ENCODE measurements at places on chromosomes 3 and 15.
A peak's percentile ranks its signal among the peaks of the same experiment; 100 is the strongest.

DNA sequence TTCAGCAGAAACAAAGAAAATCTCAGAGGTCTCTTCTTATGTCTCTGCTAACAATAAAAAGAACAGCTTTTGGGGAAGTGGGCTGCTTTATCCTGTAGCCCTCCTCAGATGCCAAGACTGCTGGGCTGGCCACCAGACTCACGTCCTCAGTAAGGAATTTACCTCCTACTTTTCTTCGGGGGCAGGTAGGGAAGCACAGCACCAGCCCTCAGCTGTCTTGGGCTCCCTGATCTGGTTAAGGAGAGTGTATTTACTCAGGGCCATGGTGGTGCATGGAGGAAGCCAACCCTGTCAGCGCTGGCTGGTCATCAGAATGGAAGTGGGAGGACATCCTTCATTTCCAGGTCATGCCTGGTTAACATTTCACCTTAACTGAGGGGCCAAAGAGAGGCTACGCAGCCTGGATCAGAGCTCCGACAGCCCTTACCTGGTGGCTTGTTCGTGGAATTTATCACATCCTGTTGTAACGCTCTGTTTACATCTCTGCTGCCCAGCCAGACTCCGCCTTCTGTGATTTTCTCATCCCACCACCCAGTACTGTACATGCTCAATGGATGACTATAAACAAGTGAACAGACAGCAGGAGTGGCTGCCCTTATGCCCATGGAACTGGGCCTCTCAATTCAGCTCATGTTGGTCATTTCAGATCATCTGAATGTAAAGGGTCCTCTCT, 108.3 kb downstream of the IGF2BP2 start:
- H3K4me3 ChIP-seq, result no peak overlapping the region
- H3K27ac ChIP-seq, result no peak overlapping the region
- no peaks in the 10 kb centered on the region for H3K36me3 ChIP-seq
- ATAC-seq, result no peak

DNA sequence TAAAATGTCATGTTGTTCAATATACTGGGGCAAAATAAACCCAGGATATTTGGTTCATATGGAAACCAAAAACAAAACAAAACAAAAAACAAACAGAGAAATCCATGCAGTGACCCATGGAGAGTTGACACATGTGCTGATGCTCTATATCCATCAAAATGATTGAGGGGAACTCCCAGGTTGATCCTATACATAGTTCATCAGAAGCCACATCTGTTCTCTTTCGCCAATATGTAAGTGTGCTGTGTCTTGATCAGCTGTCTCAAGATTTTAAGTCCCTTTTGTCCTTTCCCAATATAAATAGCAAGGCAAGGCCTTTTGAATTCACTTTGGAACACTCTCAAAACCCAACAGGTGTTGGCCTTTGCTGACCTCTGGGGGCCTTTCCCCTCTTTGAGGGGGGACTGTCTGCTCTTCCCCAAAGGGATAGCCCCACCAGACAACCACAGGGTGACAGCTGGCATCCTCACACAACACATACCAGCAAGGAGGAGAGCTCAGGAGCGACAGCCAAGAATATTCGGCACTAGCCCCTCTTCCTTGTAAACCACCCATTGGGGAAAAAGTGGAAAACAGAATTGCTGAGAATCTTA, 209.4 kb upstream of the CD96 start:
- H3K27ac ChIP-seq, result no peak overlapping the region
- H3K4me1 ChIP-seq, result no peaks in the 10 kb centered on the region
- no peak overlapping the region for H3K4me3 ChIP-seq

DNA sequence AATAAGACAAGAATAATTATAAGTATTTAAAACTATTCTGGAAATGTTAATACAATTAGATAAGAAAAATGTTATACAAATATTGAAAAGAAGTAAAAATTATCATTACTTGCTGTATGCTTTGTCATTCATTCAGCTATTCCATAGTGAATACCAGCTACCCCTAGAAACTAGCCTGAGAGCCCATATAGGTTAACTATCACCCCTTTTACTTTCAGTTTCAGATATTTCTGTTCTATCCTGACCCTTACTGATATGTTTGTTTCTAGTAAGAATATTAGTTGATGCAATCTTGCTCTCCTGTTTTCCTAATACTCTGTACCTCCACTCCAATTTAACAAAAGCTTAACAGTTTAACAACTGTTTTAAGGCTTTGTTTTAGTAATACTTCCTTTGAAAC, 31.6 kb downstream of the FAM227B start:
- H3K27me3 ChIP-seq, result no peaks in the 10 kb centered on the region
- no peak overlapping the region for H3K27ac ChIP-seq
- ATAC-seq, result no peak
- peaks cover 7% of the 10 kb centered on the region for H3K36me3 ChIP-seq
- H3K4me1 ChIP-seq, result no peaks in the 10 kb centered on the region

- peaks cover 25% of the 10 kb centered on the region for H3K4me1 ChIP-seq
- H3K36me3 ChIP-seq, result no peaks in the 10 kb centered on the region
- H3K27me3 ChIP-seq, result no peaks in the 10 kb centered on the region
- ATAC-seq, result no peak
Observed at GRCh38 chr3:188390343-188390718, 236.4 kb downstream of the LPP start.

GRCh38 chr3:195761123-195761566, 40.4 kb downstream of the MUC20 start:
- no peaks in the 10 kb centered on the region for H3K36me3 ChIP-seq
- H3K27ac ChIP-seq, result no peak overlapping the region
- H3K4me3 ChIP-seq, result no peak overlapping the region
- peak; percentile 2 for ATAC-seq
- H3K27me3 ChIP-seq, result peaks cover 78% of the 10 kb centered on the region

DNA sequence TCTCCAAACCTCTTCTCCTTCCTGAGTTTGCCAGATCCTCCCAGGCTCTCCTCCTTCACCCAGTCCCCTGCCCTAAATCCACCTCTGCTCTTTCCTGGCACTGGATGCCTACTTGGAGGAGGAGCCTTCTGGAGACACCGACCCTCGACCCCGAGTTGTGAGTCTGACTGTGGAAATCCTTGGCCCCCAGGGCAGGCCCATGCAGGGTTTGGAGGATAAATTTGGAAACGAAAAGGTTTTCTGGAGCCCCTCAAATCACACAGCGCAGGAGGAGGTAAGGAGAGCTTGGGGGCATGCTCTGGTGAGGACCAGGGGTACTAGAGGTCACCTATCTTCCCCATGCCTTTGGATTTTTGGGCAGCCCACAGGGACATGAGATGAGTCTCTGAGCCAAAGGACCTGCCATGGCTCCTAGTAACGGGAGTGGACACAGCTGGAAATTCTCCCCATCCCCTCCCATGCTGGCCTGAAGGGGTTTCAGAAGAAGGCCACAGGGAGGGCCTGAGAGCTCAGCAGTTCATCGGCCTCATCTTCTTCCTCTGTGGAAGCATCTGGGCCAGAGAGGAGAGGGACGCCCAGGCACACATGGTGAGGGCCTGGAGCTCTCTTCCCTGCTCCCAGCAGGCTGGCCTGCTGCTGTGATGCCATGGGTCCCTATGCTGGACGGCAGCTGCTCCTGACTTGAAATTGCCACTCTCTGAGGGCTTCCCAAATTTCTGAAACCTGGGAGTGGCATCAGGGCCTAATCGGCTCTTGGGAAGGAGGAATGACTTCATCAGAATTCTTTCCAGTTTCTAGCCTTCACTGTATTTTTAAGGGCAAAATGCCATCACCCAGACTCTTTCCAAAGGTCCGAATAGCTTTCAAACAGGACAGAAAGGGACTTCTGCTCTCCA, 68.6 kb upstream of the ITGA11 start:
- H3K36me3 ChIP-seq, result no peaks in the 10 kb centered on the region
- H3K27ac ChIP-seq, result peak overlapping the region; percentile 23
- no peaks in the 10 kb centered on the region for H3K27me3 ChIP-seq

DNA sequence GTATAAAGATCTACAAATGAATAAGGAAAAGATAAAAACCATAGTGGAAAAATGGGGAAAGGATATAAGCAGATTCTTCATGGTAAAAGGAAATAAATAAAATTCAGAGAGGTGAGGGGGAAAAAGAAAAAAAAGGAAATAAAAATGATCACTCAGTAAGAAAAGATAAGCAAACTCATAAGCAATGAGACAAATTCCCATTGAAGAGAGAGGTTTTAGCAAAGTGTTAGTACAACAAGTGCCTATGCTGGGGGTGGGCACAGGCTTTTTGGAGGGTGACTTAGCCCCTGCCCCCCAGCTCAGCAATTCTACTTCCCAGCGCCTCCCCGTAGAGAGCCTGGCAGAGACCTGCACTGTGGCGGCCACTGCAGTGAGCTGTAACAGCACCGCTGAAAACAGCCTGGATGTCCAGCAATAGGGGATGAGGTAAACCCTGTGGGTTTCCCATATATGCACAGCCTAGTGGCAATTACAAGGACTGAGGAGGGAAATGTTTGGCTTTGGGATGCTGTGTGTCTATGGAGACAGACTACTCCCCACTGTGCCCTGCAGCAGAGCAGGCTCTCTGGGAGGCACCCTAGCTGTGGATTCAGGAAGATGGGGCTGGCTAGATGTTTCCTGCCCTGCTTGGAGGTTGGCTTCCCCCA, 23.7 kb upstream of the SFMBT1 start:
- no peaks in the 10 kb centered on the region for H3K27me3 ChIP-seq
- no peak for ATAC-seq
- no peak overlapping the region for H3K27ac ChIP-seq
- H3K4me3 ChIP-seq, result no peak overlapping the region
- peaks cover 22% of the 10 kb centered on the region for H3K4me1 ChIP-seq
- no peaks in the 10 kb centered on the region for H3K36me3 ChIP-seq

- no peaks in the 10 kb centered on the region for H3K36me3 ChIP-seq
- no peaks in the 10 kb centered on the region for H3K27me3 ChIP-seq
- no peak overlapping the region for H3K4me3 ChIP-seq
- H3K27ac ChIP-seq, result no peak overlapping the region
- no peaks in the 10 kb centered on the region for H3K4me1 ChIP-seq
Observed at GRCh38 chr3:64361962-64362735, 136.9 kb upstream of the PRICKLE2 start.

All from gastroesophageal sphincter (tissue), 4 donors.